ENCODE measurements at places on chromosomes 7 and 10.

- DNase-seq: no peak
These were observed 584.9 kb upstream of the COBL start for GRCh38 chr7:51901489-51901840.

- DNase-seq: no peak
These were observed 19.9 kb downstream of the TMEM72 start for GRCh38 chr10:44930904-44931620.

DNA sequence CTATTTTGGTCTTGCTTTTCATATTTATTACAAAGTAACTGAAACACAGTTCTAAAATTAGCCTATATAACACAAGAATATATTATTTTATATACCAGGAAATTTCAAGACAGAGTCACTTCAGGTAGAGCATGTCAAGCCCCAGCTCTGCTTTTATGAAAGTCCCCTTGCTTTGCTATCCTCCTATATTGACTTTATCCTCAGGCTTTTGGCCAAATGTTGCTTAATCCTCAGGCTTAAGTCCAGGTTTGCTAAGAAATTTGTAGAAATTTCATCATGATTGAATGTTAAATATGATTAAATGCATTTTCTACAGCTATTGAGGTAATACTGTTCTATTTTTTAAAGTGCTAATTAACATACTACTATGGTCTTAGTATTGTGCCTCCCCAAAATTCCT is 227.6 kb downstream of the FZD1 start:
- no peak for DNase-seq

DNA sequence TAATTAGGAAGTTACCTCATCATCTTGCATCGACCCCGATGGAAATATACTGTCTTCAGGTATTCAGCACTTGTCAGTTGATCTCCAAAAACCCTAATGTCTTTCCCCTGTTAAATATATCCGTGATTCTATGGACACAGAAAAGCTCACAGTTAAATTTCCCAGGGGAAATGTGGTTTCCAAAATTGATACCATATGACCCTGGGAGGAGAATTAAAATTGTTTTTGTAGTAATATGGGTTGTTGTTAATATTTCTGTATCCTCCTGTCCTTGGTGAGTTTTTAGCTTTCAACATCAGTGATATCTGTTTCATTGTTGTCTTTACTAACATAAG is 132.1 kb downstream of the CELF2 start:
- no peak for DNase-seq

DNA sequence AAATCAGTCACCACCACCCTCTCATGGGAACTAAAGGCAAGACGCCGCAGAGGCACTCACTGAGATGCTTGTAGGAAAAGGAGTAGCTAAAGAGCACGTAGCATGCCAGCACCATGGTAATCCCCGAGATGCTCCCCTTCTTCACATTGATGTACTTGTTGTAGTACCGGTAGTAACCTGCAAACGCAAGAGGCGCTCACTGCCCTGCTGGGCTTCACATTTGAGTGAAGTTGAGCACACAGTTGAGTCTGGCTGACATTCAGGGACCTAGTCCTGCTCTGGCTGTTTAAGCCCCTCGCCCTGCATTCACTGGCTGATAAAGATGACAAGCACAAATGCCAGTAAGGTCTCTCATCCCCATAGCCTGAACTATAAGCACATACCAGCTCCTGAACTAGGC is 6.9 kb downstream of the ATP5MF start:
- peak; percentile 45 for DNase-seq

DNA sequence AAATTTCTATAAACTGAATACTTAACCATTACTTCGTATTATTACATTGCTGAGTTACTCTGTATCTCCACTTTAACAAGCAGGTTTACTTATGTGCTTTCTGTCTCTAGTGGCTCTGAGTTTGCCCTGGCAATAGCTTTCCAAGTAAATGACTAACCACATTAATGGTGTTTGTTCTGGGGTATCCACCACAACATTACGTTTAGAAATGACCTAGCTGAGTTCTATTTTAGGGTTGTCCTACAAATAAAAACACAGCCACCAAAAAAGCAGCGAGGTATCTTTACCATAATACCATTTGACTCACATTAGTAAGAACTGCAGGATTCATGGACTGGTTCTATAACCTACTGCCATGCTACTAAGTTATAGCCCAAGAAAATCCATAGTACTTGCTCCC is 83.1 kb downstream of the HIBADH start:
- DNase-seq: peak; percentile 26

DNA sequence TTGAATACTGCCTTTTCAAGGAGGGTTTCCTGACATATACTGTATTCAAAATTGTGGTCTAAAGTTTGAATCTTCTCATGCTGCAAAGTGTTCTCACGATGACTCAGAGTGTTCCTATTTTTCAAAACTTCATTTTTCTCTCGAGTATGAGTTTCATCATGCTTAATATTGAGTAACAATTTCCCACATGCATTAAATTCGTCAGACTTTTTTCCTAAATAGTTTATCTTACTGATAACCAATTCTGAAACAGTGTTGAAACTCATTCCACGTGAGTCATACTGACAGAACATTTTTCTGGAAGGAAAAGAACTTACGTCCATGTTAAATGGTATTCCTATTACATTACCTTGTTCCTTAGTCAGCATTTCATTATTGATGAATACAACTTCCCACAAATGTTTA is 44.1 kb downstream of the ZNF33B start:
- no peak for DNase-seq

- no peak for DNase-seq
These were observed 233.0 kb downstream of the PTN start for GRCh38 chr7:137110535-137110934.

- no peak for DNase-seq
These were observed 8.2 kb downstream of the KCNIP2 start for GRCh38 chr10:101835362-101835761.

DNA sequence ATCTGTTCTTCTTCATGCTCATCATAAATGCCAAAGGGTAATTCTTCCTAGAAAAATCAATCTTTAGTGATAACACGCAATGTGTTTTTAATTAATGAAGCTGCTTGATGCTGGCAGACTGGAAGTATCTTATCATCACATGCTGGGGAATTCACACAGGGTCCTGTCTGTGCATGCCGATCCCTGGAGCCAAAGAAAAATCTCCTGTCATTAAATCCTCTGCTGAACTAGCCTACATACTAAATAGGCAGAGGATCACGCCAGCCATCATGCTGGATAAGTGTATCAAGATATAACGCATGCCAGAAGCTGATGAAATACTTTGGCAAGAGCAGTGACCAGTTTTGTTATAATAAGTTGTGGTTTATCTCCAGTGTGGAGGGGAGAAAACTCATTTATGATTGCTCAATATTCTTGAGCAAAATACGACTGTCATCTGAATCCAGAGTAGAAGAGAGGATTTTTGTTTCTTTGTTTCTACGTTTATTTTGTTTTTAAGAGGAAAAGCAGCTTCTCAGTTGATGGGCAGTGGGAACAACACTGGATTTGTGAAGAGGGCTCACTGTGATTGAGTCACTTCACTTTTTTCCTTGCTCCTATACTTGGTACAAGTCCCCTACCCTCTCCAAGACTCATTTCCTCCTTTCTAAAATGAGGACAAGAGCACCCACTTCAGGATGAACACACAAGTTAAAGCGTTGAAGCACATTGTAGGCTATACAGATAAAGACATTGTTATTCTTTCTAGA is 649.1 kb downstream of the TNS3 start:
- DNase-seq: peak; percentile 9

DNA sequence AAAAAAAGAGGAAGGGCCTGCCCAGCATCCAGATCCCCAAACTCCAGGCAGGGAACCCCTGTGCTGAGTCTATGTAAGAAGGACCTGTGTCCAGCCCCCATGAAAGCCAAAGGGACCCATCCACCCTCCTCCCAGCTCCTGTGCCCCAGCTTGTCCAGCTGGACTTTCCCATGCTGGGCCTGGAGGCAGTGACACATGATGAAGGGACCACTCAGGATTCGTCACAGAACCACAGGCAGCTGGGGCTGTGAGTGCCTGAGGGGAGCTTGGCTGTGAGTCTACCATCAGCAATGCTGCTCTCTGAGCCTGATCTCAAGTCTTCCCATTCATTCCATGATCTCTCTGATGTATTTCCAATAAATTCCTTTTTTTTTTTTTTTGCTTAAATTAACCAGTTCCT is 36.2 kb upstream of the MNX1 start:
- peak; percentile 86 for DNase-seq

- DNase-seq: peak; percentile 64
These were observed 1361.7 kb downstream of the XPNPEP1 start for GRCh38 chr10:108561649-108562048.

- DNase-seq: no peak
These were observed 6.4 kb upstream of the IRF5 start for GRCh38 chr7:128931190-128931798.

GRCh38 chr10:62019685-62020359 is 118.3 kb downstream of the ARID5B start:
- DNase-seq: no peak

- DNase-seq: no peak
These were observed 72.8 kb upstream of the GLCCI1 start for GRCh38 chr7:7895754-7896153.

- no peak for DNase-seq
These were observed 105.6 kb downstream of the CDK6 start for GRCh38 chr7:92730808-92731207.

DNA sequence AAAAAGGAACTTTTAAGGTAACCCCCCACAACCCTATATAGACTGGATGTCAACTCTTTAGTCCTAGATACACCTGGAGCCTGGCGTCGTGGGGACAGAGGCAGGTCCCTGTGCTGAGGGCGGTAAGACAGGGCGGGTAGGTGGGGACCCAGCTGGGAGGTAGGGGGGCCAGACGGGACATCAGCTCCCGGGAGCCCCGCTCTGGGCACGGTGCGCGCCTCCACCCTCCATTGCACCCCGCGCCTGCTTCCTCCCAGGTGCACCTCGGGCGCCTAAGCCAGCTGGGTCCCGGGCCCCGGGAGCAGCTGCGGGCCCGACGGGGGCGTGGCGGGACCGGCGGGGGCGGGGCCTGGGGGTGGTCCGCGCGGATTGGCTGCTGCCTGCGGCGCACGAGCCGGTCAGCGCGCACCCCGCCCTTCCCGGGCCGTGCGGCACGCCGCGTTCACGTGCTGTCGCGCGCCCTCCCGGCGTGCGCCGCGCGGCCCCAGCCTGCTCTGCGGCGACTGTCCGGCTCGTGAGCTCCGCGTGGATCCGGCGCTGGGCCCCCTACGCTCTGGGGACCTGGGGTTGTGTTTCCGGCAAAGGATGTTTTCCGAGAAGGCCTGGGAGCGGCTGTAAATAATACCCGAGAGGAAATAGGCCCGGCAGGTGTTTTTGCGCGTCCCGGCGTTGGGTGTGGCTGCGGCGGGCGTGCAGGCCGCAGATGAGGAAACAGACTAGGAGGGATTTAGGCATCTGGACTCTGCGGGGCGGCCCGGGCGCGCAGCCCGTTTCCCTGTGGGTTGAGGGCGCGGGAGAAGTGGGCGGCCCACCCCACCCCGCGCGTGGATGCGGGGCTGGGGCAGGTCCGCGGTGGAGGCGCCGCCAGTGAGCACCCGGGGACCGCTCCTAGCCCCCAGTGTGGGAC is 39.1 kb upstream of the PFKFB3 start:
- DNase-seq: peak; percentile 90

DNA sequence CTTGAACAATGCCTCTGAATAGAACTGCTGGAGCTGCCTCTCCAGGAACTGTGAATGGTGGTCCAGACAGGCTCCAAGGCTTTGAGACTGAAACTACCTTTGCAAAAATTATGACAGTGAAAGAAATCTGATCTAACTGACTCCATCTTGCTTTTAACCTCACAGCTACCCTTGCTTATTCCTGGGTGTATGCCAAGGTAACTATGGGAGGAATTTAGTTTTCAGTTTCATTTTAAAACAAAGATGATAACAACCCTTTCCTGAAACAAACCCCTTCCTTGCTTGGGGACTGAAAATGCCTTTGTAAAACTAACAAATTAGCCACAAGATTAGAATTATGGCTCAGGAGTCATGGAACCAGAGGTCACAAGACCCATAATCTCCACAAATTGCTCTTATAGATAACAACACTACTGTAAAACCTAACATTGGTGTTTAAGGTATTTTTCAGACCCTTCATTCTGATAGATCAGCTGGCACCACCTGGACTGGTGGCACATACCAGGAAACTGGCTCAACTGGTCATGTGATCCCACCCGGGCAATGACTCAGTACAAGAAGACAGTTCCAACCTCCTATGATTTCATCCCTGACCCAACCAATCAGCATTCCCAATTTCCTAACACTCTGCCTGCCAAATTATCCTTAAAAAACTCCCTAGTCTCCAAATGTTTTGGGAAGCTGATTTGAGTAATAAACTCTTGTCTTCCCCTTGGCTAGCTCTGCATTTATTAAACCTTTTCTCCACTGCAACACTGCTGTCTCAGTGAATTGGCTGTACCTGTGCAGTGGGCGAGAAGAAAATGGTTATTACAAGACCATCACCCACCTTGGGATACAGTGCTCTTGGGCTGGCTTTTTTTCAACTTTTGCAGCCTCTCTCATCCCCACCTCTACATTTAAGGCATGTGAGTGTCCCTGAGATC is 608.1 kb downstream of the TYW1 start:
- no peak for DNase-seq

- no peak for DNase-seq
These were observed 17.5 kb upstream of the OTUD1 start for GRCh38 chr10:23421397-23421796.

DNA sequence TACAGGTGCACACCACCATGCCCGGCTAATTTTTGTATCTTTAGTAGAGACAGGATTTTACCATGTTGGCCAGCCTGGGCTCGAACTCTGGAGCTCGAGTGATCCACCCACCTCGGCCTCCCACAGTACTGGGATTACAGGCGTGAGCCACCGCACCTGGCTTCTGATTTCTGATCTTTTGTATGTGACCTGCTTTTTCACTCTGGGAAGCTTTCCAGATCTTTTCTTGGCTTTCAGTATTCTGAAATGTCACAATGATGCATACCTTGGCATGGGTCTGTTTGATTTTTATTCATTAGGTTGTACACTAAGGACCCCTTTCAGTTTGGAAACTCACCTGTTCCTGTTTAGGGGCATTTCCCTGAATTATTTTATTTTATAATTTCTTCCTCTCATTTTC is 41.6 kb downstream of the PROSER2 start:
- DNase-seq: no peak

DNA sequence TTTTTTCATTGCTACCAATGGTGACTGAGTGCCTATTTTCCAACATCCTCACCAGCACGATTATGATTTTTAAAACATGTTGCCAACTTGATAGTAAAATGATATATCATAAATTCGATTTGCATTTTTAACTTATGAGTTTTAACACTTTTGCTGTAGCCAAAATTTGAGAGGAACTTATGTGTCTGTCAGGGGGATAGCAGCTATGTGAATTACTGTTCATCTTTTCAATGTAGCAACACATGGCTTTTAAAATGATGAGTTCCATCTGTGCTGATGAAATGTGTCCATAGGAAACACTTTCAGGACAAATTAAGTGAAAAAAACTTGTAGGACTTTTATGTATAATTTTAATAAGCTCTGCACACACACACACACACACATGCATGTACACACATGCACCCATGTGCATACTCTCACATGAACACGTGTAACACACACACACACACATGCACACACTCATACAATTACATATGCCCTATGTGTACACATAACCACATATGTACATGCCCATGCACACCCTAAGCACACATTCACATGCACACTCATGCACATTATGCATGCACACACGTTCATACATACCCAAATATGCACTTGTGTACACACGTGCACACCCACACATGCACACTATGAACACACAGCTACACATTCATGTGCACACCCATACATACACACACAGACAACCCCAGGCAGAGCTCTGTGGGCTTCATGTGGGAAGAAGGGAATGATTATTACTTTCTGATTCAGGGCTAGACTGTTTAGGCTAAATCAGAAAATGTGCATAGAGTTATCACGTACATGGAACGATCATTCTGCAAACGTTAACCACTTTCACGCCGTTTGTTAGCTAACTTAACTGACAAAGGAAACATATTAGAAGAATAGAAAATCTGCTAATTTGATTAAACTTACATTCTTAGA is 68.9 kb downstream of the C10orf143 start:
- no peak for DNase-seq

Data from kidney tubule cell (primary cell).